ENCODE measurements at places on chromosomes 16 and 17. TPM values are rescaled to one million over a fixed set of nuclear protein-coding genes. Genes with fewer than 3 reads are reported as not detected.

The KRTAP1-1 gene
- not detected for total RNA-seq

DNA sequence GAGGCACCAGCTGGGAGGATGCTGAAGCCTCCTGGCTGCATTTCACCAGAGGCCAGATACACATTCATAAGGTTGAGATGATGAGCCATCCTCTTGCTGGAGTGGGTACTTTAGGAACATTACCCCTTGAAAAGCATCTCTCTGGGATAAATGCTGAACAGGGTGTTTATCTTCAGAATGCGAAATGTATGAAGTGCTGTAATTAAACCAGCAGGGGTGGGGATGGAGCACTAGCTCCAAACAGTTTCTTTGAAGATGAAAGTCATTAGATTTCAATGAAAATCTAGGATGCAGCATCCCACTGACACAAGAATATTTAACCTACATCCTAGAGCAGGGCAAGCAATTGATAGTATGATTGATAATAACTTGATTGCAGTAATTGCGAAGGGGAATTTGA lies 158.1 kb downstream of the CYLD start:
- H3K4me3 ChIP-seq = no peak overlapping the region
- H3K36me3 ChIP-seq = no peaks in the 10 kb centered on the region
- no peaks in the 10 kb centered on the region for H3K27me3 ChIP-seq

The JMJD6 gene
- total RNA-seq = 13.1 TPM

GRCh38 chr16:14307527-14308367 lies 236.6 kb downstream of the MRTFB start:
- no peaks in the 10 kb centered on the region for H3K27me3 ChIP-seq
- no peak for DNase-seq
- peak overlapping the region; percentile 67 for H3K27ac ChIP-seq
- H3K4me1 ChIP-seq = no peaks in the 10 kb centered on the region
- H3K36me3 ChIP-seq = no peaks in the 10 kb centered on the region

- peak overlapping the region; percentile 85 for H3K27ac ChIP-seq
- DNase-seq = peak; percentile 60
- no peaks in the 10 kb centered on the region for H3K27me3 ChIP-seq
- peak overlapping the region; percentile 54 for H3K4me3 ChIP-seq
- peaks cover 13% of the 10 kb centered on the region for H3K4me1 ChIP-seq
These were observed 242.1 kb upstream of the GSE1 start for GRCh38 chr16:85370881-85371651.

The AATK gene
- 0.98 TPM for total RNA-seq

The PITPNM3 gene
- total RNA-seq = 1.6 TPM

GRCh38 chr16:1991135-1991551 lies 1.4 kb downstream of the SYNGR3 start:
- H3K27ac ChIP-seq = no peak overlapping the region
- H3K4me3 ChIP-seq = peak overlapping the region; percentile 67
- no peak for DNase-seq
- H3K36me3 ChIP-seq = no peaks in the 10 kb centered on the region
- H3K4me1 ChIP-seq = no peaks in the 10 kb centered on the region

DNA sequence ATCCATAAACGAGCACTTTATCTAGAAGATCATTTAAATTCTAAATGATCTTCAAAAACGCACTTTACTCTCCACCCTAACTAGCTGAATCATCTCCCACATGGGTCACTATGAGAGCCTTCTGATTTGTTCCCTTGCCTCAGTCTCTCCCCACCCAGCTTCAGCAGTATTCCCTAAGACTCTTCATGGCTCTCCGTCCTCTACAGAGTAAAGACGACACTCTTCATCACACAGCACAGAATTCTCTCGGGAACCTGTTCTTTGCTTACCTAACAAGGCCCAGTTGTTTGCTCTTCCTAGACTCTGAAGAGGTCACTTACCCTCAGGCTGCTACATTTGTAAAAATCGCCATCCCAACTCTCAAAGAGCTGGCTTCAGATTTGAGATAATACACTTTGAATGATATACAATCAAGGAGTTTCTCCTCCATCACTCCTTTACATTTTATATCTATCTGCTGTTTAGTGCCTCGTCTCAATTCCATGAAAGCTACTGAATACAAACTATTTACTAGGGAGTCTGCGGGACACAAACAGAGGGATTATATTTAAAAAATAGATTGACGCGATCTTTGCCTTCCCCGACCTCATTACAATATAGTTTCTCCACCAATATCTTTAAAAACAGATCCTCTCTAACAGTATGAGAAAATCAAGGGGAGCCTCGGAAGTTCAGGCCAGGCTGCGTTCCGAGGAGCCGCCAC lies 511 bp upstream of the LIG3 start:
- no peaks in the 10 kb centered on the region for H3K27me3 ChIP-seq
- peak overlapping the region; percentile 76 for H3K4me3 ChIP-seq
- DNase-seq = no peak
- H3K27ac ChIP-seq = peak overlapping the region; percentile 96
- no peaks in the 10 kb centered on the region for H3K36me3 ChIP-seq

DNA sequence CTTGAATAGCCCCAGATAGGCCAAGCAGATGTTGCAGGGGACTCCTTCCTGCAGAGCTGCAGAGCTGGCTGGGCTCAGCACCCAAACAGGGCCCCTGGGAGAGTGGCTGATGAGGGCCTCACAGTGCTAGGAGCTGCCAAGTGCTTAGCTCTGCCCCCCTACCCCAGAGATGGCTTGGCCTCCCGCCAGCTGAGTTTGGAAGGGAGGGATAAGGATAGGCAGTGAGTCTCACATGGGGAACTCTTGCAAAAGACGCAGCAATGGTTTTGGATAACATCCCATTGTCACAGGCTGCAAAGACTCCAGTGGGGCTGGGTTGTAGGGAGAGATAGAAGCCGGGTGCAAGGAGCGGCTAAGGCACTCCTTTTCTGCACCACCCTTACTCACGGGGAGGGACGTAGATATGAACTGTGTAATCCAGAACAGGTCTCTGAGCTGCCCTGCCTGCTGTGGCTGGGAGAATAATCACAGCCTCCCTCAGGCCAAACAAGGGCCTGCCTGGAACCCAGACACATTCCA lies 52.9 kb upstream of the MAF start:
- no peaks in the 10 kb centered on the region for H3K27me3 ChIP-seq
- no peaks in the 10 kb centered on the region for H3K4me1 ChIP-seq

DNA sequence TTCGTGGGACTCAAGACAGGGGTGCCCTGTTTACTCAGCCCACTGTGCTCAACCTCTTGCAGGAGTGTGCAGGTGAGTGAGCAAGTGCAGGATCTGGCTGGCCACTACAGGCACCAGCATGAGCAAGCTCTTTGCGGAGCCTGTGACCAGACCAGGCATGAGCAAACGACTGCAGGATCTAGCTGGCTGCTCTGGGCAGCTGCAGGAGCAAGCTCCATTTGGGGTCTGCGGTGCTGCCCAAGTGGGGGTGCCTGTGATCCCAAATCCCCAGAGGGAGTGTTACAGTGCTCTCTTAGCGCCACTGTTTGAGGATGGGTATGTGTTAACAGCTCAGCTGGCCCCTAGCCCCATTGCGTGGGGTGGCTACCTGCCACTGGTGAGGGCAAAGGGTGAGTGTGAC lies 2.4 kb downstream of the USP6 start:
- H3K4me1 ChIP-seq = no peaks in the 10 kb centered on the region
- H3K4me3 ChIP-seq = no peak overlapping the region
- DNase-seq = no peak
- H3K36me3 ChIP-seq = no peaks in the 10 kb centered on the region
- H3K27ac ChIP-seq = no peak overlapping the region

GRCh38 chr16:979147-979546 lies 2.4 kb upstream of the SOX8 start:
- H3K4me1 ChIP-seq = peaks cover 15% of the 10 kb centered on the region
- no peak overlapping the region for H3K4me3 ChIP-seq
- no peak overlapping the region for H3K27ac ChIP-seq
- no peaks in the 10 kb centered on the region for H3K36me3 ChIP-seq
- H3K27me3 ChIP-seq = peaks cover 17% of the 10 kb centered on the region
- no peak for DNase-seq

- no peaks in the 10 kb centered on the region for H3K27me3 ChIP-seq
- no peak overlapping the region for H3K4me3 ChIP-seq
- H3K4me1 ChIP-seq = no peaks in the 10 kb centered on the region
- no peak overlapping the region for H3K27ac ChIP-seq
- no peak for DNase-seq
These were observed 136.5 kb upstream of the CCL2 start for GRCh38 chr17:34118564-34118963.

The HNF1B gene
- total RNA-seq = 0.33 TPM

DNA sequence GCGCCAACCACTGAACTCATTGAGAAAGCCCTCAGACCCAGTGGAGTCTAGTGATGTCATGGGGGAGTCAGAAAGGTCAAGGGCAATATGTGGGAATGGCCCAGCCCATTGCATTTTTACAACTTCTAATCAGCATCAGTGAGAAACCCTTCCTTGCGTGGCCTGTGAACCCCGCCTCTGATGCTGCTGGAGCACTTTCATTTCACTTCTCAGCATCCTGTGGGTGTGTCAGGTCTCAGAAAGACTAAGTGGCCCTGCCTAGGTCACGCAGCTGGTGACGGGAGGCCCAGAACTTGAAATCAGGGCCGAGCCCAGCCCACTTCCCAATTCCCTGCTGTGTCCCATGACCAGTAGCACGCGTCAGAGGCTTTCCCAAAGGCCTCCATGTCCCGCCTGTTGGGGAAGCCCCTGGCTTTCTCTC lies 6.1 kb downstream of the DNAI2 start:
- H3K27me3 ChIP-seq = peaks cover 5% of the 10 kb centered on the region
- H3K27ac ChIP-seq = no peak overlapping the region

DNA sequence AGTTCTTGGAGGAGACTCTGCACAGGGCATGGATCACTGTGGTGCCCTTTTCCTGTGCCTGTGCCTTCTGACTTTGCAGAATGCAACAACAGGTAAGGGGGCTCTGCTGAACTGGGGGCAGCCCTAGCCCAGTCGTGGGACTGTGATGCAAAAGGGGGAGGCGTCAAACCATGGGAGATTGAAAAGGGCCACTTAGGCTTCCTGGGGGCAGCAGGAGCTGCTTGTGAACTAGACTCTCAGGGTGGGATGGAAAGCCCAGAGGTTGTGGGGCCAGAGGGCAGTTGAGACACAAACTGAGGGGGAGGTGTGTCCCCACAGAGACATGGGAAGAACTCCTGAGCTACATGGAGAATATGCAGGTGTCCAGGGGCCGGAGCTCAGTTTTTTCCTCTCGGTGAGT lies 19.6 kb downstream of the ADGRG5 start:
- H3K36me3 ChIP-seq = no peaks in the 10 kb centered on the region
- no peak overlapping the region for H3K27ac ChIP-seq
- H3K4me3 ChIP-seq = no peak overlapping the region
- no peaks in the 10 kb centered on the region for H3K27me3 ChIP-seq
- DNase-seq = no peak

All from breast epithelium (tissue), 4 donors.